Stimulated activated naive CD8-positive, alpha-beta T cell treated with anti-CD3 and anti-CD28 coated beads, Interleukin-15, Interleukin-2, amounts not matched to agents 100 U/mL and 50 U/mL, for 24 hours (primary cell): ENCODE measurements at places on chromosomes 5 and 9.
A peak's percentile ranks its signal among the peaks of the same experiment; 100 is the strongest.

GRCh38 chr5:132629230-132629944 lies 28.6 kb upstream of the IL13 start:
- no peak for DNase-seq

- peak; percentile 77 for DNase-seq
Observed at GRCh38 chr5:177402271-177403043, 2.0 kb upstream of the PFN3 start.

DNA sequence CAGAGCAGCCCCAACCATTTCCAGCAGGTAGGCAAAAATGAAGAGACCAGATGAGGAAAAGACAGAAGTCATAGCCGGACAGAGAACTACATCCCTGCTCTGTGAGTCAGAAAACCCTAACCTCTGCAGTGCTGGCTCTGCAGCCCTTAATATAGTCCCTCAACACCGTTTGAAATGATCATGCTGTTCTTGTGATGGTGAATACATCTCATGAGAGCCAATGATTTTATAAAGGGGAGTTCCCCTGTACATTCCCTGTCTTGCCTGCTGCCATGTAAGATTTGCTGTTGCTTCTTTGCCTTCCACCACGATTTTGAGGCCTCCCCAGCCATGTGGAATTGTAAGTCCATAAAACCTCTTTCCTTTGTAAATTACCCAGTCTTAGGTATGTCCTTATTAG lies 216.8 kb upstream of the RFX3 start:
- DNase-seq, result no peak

DNA sequence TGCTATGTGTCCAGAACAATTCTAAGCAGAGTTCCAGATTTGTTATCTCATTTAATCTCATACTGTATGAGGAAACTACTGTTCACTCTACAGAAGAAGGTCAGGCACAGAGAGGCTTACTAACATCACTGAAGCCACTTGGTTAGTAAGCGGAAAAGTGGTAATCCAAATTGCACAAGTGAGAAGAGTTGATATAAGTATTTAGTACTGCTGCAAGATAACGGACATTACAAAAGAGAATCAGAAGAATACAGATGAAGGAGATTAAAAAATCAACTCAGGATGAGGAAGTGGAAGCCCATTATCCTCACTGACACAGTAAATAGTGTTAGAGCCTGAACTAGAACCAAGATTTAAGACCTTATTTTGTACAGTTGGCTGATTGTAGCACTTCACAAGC lies 22.3 kb upstream of the TLR4 start:
- DNase-seq, result no peak

- DNase-seq, result no peak
Observed at GRCh38 chr9:135209136-135209535, 121.7 kb downstream of the OLFM1 start.

GRCh38 chr5:148615644-148616275 lies 38.6 kb downstream of the HTR4 start:
- DNase-seq, result no peak

- peak; percentile 20 for DNase-seq
Observed at GRCh38 chr9:109934136-109934856, 154.3 kb downstream of the PALM2AKAP2 start.

DNA sequence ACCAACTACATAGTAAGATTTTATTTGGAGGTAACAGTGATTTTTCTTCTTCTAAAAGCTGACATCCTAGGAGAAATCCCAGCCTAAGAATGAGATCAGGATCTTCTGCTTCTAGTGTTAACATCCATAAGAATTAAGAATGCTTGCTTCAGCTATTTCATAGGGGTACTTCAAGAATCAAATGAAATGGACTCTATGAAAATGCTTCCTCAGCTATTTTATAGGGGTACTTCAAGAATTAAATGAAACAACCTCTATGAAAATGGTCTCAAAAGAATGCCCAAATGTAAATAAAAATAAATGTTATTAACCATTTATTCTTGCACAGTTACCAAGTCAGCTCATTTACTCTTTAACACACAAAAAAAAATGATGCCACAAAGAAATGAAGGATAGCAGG lies 31.5 kb downstream of the ZNF608 start:
- no peak for DNase-seq

- DNase-seq, result no peak
Observed at GRCh38 chr9:36820392-36820861, 213.6 kb downstream of the PAX5 start.

GRCh38 chr5:172418862-172419814 lies 35.2 kb downstream of the SH3PXD2B start:
- DNase-seq, result no peak

GRCh38 chr9:96136992-96137670 lies 164.8 kb downstream of the HSD17B3 start:
- no peak for DNase-seq

- no peak for DNase-seq
Observed at GRCh38 chr5:66378407-66378806, 217.8 kb upstream of the MAST4 start.

DNA sequence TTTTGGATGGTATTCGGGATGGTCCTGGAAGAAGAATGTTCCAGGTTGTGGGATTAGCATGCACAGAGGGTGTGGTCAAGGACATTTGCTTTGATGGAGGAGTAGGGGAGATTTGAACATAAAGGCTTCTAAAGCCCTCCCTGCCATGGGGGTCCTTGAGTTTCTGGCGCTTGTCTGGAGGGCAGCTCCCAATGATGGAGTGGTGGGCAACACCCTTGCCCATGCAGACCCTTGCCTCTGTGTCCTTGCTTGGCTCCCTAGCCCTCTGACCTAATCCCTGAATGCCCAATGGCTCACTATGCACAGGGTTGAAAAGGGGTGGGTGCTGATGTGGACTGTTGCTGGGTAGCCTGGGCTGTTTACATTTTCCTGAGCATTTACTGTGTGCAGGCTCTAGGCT lies 66.6 kb downstream of the RALGPS1 start:
- DNase-seq, result no peak

DNA sequence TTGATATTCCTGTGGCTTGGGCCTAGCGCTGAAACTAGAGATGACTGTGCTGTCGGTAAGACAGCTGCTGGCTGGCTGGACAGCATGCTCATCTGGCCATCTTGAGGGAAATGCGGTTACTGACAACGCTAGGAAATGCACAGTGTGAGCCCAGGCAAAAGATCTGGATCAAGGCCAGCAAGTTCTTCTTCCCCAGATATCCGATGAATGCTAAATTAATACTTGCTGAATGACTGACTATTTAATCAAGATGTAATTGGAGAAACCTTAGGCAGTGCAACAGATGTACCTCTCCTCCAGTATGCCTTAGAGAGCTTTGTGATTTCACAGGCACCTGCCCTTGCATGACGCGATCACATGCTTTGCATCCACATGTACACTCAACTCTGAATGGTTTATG lies 659.1 kb downstream of the EFNA5 start:
- DNase-seq, result no peak

GRCh38 chr9:7405924-7406604 lies 393.5 kb downstream of the DMAC1 start:
- no peak for DNase-seq

GRCh38 chr5:39774605-39775004 lies 349.8 kb upstream of the DAB2 start:
- DNase-seq, result no peak

DNA sequence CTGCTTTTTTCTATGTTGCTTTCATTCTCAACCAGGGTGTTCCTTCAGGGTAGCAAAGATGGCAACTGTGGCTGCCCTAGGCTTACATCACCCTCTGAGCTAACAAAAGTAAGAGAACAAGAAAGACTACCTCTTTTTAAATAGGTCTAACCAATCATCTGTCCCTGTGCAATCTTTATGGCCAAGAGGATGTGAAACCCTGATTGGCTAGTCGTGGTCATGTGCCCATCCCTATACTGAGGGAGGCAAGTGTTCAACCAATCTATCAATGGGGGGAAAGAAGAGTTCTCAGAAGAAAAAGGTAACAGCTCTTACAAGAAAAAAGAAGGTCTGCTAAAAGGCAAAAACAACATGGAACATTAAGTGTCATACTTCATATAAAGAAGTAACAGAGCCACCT lies 11.7 kb upstream of the SNCAIP start:
- no peak for DNase-seq

DNA sequence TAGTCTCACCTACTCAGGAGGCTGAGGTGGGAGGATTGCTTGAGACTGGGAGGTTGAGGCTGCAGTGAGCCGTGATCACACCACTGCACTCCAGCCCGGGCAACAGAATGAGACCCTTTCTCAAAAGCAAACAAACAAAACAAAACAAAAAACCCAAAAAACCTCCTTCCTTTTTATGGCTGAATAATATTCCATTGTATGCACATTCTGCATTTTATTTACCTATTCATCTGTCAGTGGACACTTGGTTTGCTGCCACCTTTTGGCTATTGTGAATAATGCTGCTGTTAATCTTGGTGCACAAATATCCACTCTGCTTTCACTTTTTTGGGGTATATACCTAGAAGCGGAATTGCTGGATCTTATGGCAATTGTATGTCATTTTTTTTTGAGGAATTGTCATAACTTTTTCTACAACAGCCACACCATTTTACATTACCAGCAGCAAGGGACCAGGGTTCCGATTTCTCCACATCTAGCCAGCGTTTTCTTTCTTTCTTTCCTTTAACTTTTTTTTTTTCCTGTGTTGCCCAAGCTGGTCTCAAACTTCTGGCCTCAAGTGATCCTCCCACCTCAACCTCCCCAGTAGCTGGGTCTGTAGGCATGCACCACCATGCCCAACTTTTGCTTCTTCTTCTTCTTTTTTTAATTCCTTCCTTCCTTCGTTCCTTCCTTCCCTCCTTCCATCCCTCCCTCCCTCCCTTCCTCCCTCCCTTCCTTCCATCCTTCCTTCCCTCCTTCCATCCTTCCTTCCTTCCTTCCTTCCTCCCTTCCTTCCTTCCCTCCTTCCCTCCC lies 30.6 kb downstream of the NKX2-5 start:
- DNase-seq, result no peak

- no peak for DNase-seq
Observed at GRCh38 chr5:76469656-76470290, 66.7 kb downstream of the IQGAP2 start.

DNA sequence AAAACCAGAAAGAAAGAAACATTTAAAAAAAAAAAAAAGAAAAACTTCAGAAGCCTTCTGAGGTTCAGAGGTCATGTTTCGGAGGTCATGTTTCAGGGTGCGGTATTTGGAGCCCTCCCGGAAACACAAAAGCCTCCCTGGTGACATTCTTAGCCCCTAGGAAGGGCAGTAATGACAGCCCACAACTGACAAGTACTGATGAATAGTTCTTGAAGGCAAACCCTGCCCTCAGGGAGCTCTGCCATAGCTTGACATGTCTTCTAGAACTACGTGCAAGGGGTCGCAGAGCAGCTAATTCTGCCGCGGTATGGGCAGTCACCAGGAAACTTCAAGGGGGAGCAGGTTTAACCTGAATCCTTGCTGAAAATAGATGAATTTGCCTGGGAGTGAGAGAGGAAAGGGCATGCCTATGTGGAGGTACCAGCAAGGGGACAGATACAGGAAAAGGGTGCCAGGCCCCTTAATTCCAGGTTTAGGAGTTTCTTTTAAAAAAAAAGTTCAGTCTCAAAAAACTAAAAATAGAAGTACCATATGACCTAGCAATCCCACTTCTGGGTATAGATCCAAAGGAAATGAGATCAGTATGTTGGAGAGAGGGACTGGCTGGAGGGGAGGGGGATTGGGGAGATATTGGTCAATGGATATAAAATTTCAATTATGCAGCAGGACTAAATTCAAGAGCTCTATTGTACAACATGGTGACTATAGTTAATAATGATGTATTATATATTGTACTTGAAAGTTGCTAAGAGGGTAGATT lies 98.4 kb downstream of the C9orf152 start:
- DNase-seq, result no peak

DNA sequence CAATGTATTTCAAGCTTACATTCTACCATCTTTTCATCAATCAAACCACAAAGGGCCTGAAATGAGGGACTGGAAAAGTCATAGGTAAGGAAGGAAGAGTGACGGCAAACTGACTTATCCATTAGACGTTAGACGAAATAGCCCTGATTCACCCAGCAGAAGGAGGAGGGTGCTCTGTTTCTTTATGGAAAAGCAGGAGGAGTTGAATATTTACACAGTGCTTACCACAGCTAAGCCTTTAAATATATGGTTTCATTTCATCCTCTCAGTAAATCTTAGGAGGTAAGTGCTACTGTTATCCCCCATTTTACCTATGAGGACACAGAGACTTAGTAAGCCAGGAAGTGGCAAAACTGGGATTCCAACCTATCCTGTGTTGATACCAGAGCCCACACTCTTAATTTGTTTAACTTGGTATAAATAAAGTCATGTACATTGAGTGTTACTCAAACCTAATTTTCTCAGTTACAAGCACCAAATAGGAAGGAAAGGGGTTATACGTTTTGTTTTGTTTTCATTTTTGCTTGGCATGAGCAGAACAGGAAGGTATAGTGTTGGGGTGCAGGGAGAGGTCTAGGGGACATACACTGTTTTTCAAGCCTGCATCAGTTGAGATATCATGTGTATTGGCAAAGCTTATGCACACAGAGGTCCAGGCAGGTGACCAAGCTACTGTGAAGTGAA lies 98.1 kb upstream of the IFNK start:
- DNase-seq, result no peak

DNA sequence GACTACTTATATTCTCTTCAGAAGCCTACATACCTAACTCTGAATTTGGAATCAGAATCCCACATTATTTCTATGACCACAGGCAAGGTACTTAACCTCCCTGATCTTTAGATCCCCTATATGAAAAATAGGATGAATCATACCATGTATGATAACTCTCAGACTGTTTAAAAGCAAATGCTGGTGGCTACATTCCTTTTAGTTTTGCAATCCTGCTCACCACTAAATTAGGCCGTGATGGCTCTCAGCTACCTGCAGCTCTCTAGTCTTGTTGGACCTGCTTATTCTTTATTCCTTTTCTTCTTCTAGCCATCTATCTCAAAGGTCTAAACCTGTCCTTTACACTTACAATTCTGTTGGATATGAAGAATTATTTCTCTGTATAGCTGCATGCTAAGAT lies 303.4 kb upstream of the ATP10B start:
- no peak for DNase-seq

DNA sequence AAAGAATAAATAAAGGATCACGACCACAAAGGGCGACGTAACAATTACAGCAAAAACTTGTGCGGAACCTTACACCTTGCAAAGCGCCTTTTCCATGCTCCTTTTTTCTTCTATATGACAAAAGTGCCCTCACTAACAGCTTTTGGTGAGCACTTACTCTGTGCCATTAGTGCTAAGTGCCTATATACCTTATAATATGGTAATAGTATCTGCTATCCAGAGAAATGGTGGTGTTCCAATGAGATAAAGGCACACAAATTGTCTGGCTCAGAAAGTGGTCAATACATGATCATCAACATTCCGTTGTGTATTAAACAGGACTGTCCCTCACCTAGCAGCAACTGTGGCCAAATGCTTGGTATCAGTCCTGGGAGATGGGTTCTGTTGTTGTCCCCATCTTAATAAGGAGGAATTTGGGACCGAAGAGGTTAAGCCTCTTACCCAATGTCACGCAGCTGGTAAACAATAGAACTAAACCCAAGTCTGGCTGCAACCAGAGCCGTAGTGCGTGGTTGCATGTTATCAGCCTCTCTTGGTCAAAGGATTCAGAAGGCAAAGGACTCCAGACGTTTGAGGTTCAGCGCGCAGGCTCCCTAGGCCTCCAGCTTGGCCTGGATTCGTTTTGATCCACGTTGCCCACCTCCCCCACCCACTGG lies 564 bp upstream of the TOR2A start:
- DNase-seq, result no peak

- DNase-seq, result no peak
Observed at GRCh38 chr5:6436715-6437331, 11.8 kb upstream of the UBE2QL1 start.

- no peak for DNase-seq
Observed at GRCh38 chr9:6667633-6668280, 22.2 kb upstream of the GLDC start.
